ENCODE measurements at places on chromosomes 6 and 20.

DNA sequence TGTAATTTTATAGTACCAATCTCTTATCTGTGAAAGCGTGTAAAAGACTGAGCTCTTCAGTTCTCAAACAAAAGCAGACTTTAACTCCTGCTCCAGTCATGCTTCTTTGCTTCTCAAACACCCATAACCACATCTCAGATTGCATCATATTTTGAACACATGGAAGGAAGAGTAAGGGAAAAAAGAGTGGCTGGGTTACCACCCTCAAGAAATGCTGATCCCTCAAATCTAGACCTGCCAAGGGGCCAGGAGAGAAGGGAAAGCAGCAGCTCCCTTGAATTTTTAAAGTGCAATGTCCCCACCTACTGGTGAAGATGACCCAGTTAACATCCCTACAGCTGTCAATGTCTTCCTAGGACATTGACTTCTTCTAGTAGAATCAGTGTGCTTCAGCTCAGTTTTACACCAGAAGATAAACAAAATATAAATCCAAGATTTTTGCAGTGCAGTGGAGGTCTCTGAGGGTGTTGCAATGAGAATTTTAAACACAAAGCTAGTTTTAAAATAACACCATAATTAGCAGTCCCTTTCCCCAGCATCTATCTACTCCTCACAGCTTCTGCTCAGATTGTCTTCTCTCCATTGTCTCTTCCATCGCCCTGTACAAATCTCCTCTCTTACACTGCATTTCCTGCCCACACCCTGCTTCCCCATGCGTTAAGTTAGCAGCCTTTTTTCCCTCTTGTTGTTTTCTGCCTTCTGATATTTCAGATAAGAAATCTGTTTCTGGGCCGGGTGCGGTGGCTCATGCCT, 22.6 kb upstream of the HLA-DQB2 start:
- DNase-seq: no peak

DNA sequence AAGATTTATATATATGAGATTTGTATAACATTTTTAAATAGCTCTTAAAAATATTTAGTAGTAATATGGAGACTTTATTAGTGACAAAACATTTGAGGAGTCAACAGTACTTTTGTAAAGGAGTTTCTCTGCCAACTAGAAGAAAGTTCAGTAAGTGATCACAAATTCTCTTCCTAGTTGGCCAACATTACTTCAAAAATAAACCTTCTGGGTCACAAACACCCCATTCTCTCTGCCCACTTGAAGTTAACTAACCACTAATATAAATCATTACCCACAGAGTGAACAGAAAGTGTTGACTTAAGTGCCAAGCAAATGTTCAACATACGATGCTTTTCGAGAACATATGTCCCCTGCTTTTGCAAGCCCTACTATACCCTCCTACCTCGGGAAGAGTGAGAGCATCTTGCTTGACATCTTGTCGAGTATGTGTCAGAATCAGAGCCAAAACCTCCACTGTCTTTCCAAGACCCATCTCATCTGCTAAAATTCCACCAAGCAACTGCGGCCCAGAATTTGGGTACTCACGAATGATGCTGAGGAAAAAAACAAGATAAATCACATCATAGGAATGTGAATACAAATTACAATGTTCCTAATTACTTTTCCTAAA, 16.9 kb downstream of the SHPRH start:
- DNase-seq: no peak

- DNase-seq: no peak
These were observed 15.8 kb downstream of the RNF8 start for GRCh38 chr6:37369321-37370201.

DNA sequence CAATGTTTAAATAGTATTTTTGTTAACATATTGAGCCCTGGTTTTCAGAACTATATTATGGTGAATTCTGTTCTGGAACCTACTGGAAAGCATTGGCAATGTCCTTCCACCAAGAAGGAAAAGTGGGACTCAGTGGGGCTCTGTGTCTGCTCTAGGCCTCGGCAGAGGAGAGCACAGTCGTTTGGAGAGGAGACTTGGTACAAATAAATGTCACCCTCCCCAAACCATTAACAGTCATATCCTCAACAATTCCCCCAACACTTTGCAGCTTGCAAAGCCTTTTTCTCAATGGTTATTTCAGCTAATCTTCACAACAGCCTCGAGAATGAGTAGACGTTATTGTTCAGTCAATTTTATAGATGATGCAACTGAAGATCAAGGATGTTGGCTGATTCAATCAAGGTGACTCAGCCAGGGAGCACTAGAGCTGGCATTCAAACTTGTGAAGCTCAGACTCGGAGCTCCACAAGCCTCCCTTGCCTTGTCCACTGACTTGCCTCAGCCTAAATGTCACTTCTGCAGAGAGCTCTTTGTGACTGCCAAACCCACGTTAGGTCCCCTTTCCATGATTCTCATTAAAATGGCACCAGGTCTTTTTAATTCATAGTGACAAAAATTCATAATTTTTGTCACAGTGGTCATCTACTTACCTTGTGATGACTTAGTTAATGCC, 60.6 kb downstream of the TOX2 start:
- DNase-seq: no peak

- no peak for DNase-seq
These were observed 1.1 kb upstream of the PAQR8 start for GRCh38 chr6:52360601-52361413.

- DNase-seq: no peak
These were observed 133.6 kb downstream of the ALDH8A1 start for GRCh38 chr6:134816300-134816699.

GRCh38 chr6:47342824-47343223, 33.1 kb upstream of the TNFRSF21 start:
- no peak for DNase-seq

DNA sequence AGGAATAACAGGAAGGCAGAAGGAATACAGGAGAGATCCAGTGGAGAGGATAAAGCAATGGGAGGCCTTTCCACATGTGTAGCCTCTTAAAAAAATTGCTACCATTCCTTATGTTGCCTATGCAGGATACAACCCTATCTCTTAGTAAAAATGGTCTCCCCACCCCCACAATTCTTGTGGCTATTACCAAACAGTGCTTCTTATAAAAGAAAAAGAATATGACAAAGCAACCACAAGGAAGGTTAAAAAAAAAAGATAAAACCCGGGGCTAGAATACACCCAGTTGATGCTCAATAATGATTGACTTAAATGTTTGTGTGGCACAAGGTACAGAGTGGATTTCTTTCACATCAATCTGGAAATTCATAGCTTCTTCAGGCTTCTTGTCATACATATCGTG, 250.9 kb downstream of the HIVEP2 start:
- no peak for DNase-seq

DNA sequence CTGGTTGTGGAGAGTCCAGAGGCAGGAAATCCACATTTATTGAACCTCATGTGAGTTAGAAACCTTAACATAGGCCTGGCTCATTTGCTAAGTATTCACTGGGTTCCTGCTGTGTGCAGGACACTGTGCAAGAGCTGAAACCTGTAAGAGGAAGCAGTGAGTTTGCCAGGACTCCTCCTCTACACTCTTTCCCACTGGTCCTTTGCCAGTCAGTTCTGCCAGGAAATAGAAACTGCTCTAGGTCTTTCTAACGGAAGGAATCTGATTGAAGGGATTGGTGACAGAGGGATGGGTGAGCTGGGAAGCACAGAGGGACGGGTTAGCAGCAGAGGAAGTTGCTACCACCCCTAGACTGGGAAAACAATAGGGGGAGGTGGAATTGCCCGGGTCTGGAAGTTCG, 234.2 kb upstream of the ECI2 start:
- DNase-seq: no peak

DNA sequence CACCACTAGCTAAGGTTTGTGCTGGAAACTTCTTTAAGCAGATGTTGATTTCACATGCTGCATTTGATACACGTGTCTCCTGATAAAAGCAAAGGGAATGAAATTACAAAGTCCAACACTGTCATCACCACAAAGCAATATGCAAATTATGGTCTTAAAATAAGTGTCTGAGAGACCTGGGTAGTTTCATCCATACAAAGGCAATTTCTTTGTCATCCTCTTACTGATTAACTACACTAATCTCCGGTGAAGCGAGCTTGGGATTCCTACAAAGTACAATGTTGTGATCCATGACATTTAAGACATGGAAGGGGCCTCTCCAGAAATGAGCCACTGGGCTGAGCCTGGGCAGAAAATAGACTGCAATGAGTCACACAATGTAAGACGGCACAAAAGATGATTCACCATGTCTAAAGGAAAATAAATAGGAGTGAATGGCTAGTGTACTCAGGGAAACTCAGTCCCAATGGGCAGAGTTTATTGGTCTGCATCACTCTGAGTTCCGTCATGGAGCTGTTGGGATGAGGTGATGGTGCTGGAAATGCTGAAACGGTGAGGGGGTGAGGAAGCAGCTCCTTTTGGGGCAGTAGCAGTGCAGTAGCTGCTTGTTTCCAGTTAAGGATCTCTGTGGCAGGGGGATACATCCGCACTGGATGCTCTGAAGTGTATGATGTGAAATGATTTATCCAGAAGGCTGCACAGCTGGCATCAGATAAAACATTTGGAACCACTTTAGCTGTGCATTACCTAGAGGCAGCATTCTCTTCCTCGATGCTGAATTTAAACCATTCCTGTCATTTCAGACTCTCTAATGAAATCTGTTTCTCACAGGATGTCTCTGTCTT, 103.3 kb downstream of the IBTK start:
- DNase-seq: no peak

DNA sequence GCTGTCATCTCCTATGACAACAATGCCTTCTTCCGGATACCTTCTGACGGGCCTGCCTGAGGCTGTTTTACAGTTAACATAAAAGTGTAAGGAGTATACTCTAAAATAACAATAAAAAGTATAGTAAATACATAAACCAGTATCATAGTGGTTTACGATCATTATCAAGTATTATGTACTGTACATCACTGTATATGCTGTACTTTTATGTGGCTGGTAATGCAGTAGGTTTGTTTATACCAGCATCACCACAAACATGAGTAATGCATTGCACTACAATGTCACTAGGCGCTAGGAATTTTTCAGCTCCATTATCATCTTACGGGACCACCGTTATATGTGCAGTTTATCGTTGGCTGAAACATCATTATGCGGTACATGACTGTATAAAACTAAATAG, 76.5 kb downstream of the VEGFA start:
- no peak for DNase-seq

DNA sequence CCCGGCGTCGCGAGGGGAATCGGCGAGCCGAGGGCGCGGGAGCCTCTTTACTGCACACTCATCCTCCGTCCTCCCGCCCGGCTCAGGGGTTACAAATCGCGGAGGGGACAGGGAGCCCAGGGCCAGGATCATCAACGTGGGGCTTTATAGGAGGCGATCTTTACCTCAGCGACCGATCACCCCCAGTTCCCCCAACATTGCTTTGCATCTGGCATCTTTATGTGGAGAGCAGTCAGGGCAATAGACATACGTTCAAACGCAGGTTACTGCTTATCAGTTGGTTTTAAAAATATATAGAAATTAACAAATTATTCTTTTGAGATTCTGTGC, 634 bp downstream of the HSF2 start:
- no peak for DNase-seq

- DNase-seq: no peak
These were observed 190.5 kb downstream of the NKAIN2 start for GRCh38 chr6:123994168-123994567.
